ENCODE measurements at places on chromosomes 5 and 9. TPM values are rescaled to one million over a fixed set of nuclear protein-coding genes. Genes with fewer than 3 reads are reported as not detected.

GRCh38 chr9:18909140-18910018, 123.6 kb downstream of the SAXO1 start:
- DNase-seq, result no peak

DNA sequence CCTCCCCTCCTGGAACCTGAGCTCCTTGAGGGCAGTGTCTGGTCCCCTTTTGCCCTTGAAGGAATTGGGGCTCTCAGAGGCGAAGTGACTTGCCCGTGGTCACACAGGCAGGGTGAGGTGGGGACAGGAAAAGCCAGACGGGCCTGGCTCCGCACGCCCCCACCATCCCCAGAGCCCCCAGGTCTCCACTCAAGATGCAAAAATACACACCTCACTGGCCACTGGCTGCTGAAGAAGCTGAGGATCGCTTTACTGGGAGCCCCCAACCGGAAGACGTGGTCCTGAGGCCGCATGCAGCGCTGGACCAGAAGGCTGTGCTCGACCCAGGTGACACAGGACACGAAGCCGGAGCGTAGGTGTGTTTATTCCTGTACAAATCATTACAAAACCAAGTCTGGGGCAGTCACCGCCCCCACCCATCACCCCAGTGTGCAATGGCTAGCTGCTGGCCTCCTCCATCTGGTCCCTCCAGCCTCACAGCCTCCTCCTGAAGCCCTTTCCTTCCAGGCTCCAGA, 7.6 kb upstream of the AK1 start:
- DNase-seq, result no peak

DNA sequence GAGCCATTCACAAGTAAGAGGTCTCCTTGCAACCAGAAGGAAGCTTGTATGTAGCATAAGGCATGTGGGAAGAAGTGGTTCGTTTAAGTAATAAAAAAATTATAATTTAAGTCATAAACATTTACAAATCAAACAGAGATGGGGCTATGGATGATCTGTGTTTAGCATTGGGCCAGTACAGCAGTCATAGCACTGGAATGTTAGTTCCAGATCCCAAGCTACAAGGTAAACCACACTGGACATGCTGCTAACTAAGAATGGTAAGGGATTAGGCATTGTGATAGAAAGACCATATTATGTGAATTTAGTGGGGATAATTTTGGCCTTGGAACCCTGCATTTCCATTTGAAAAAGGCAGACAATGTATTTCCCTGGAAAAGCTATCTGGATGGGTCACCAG, 170.4 kb upstream of the KCNN2 start:
- DNase-seq, result no peak

DNA sequence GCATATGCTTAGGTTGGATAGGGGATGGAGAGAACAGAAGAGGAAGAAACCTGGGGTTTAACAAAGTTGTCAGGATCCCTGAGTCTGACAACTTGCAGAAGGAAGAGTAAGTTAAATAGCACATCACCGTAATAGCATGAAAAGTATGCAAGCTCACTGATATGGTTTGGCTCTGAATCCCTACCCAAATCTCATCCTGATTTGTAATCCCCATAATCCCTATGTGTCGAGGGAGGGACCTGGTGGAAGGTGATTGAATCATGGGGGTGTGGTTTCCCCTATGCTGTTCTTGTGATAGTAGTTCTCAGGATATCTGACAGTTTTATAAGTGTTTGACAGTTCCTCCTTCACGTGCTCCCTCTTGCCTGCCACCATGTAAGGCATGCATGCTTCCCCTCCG, 193.3 kb downstream of the PSAT1 start:
- DNase-seq, result no peak

DNA sequence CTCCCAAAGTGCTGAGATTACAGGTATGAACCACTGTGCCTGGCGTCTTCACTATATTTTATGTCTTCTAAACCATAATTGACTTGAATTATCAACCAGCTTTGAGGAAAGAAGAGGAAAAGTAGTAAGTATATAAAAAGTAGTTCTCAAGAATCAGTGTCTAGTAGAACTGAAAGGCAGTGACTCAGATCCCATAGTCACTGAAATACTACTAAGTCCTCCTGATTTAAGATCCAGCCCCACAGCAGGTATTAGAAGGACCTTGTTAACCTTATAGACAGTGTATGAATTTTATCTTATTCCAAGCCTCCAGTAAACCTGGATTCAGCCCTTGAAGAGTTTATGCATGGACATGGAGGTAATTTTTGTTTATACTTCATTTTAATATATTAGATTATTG, 31.5 kb downstream of the LNPEP start:
- DNase-seq, result no peak

DNA sequence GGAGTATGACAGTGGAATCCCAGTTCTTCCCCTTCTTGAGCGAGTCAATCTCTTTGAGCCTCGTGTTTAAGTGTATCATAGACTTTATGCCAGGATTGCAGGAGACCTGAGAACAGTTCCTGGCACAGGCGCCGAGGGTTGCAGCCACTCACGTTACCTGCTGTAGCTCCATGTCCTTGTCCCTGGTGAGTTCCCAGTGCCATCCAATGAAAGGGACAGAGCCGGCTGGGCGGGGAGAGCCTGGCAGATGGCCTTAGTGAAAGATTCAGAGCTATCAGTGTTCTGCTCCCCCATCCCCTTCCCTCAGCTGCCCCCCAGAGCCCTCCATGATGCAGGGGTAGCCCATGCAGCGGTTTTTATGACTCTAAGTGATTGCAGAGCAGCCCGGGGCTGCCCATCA, 554.0 kb downstream of the BNC2 start:
- peak; percentile 46 for DNase-seq

- peak; percentile 56 for DNase-seq
These were observed 32.8 kb upstream of the UBAC1 start for GRCh38 chr9:135993765-135994500.

DNA sequence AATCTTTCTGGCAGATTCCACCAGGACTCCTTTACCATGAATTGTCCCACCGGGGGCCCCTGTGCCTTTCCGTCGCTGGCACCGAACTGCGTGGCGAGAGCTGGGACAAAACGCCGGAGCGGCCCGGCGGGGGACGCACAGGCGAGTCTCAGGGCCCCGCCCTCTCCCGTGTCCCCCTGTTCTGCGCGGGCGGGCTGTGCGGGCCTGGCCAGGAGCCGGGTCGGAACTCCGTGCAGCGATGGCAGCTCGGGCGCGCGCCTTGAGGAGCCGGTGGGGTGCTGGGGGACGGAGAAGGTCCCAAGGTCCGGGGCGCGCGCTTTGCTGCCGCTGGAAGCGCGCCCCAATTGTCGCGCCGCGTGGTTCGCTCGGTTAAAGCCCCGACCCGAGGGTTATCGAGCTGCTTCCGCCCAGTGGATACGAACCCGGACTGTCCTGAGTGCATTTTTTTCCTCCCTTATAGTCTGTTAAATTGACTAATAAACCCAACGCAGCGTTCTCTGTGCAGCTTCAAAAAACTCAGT, 125.3 kb downstream of the TMEM174 start:
- no peak for DNase-seq

- DNase-seq, result no peak
These were observed 291.8 kb downstream of the CDH10 start for GRCh38 chr5:24353016-24353415.

DNA sequence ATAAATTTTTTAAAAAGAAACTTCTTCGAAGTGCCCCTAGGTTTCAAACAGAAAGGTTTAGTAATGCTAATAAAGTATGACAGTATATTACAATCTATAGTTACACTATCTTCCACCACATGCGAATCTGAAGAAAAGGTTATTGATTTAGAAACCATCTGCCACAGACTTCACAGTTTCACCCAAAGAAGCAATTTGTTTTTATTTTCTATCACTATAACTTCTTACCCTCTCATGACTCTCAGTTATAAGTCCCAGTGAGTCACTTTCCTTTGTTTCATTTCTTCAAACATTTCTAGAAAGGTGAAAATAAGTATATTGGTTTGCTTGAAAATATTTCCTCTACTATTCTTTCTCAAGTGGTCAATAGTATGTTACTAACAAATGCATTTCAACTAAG, 93.6 kb downstream of the MCTP1 start:
- DNase-seq, result no peak

DNA sequence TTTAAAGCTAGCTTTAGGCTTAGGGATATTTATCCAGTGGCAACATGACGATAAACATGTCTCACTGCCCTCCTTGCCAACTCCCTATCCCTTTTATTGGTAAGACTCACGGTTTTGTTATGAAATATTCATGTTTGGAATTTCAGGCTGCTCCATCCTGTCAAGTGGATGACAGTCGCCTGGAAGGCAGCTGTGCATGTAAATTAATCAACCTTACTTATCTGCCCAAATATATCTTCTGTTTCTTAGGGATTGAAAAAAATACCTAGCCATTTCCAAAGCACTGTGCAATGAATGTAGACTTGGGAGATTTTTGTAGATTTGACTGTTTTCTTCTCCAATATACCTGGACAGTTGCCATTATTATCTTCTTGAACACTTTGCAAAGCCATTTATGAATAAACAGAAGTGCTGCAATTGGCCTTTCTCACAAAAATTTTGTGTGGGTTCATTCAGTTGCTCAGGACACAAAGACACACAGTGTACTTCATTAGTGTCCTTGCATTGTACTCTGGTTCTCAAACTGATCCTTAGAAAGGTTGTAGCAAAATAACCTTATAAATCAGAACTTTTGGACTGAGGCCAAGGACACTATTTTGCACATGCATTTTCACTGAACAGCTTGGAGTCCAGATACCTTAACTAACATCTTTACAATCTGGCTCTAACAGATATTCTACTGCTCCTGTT, 889.4 kb upstream of the SEMA6A start:
- DNase-seq, result no peak

DNA sequence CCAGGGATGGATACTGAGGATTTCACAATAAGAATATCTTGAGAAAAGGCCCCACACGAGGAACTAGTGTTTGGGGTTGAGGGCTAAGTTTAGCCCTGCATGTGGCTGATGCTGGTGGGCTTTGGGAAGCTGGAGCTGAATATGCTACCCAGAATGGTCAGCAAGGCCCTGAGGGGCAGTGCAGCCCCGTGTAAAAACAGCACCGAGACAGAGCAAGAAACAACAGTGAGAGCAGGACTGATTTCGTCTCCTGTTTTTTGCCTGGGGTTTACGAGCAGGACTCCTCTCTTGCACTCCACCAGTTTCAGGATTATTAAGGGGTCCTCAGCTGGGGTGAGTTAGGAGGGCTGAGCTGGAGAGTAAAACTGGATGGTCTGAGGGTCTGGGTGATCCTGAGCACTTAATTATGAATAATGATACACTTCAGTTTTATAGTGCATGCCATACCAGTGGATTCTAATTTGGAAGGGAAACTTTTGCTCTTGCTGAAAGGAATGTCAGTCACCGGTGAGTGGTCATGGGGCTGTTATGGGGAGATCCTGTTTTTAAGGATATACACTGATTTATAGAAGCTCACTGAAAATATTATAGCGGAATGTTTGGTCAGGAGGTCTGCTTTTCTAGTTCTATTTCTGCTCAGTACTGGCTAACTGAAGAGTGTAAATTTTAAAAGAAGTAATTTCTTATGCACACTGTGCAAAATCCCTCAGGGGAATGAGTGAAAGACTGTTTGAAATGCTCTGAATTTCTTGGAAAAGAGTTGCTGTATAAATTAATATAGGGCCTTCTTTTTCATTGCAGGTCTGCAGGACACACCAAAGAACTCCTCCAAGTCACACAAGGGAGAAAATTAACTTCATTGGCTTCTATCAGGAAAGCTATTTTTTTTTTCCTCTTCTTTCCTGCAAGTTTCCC, 42.7 kb upstream of the NFIB start:
- DNase-seq, result no peak

DNA sequence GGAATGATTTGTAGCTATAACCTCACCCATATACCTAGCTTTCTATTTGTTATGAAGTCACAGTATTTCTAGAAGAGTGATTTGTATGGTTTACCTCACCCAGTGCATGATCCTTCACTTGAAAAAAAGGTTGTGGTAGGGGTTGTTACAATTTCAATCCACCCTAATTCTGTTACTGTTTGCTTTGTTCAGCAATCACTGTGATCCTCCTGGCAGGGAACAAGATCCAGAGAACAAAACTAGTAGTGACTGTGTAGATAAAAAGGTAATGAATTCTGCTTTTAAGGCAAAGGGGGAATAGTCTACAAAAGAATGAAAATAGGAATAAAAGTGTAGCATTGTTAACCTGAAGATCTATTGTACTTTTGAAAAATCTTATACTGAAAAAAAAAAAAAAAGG, 191.3 kb upstream of the SH3GL2 start:
- DNase-seq, result no peak

GRCh38 chr9:100730086-100730485, 152.2 kb downstream of the CAVIN4 start:
- no peak for DNase-seq

- no peak for DNase-seq
These were observed 2.3 kb upstream of the PTPDC1 start for GRCh38 chr9:94081864-94082463.

GRCh38 chr9:134630861-134631260, 10.7 kb upstream of the COL5A1 start:
- peak; percentile 2 for DNase-seq

DNA sequence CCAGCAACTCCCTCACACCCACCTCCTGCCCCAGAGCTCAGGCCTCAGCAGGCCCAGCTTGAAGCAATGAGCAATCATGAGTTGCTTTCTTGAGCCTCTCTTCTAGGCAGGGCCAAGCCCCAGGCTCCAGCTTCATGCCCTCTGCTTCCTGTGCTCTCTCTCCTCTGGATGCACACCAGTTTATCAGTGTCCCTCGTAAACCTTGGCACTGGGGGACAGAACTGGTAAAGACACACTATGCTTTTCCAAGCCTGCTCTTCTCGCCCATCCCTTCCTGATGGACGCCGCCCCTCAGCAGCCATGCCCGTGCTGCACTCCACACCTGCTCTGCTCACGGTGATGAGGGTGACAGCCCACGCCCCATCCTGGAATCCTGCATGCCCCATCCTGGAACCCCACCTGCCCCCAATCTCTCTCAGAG, 49.4 kb upstream of the ORM1 start:
- no peak for DNase-seq

GRCh38 chr9:84839541-84839940, 170.0 kb downstream of the NTRK2 start:
- DNase-seq, result no peak

DNA sequence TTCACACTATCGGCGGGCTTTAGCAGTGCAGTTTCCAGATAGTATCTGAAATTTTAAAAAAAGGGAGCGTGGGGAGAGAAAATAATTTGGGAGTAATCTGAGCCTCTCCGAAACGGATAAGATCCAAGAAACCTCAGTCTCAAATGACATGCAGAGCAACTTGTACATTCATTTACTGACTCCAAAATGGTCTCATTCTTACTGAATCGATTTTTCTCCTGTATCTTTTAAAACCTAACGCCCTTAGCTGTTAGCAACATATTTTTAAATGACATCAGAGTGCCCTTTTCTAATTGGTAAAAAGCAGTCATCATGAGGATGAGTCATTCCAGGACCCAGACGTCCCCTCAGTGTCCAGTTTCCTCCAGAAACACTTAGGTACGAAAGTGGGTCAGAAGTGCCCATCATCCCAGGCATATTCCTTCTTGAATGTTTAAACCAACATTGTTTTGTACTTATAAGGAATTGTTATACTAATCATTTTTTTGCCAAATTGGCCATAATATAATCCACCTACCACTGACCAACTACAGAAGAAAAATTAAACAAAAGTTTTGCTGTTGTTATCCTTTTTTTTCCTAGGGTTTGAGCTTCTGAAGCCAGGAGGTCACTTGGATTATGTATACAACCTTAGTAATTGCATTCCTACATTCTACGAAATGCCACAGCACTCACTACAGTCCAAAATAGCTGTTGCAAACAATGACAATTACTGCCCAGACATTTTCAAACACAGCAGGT, 354.4 kb downstream of the ADAMTS6 start:
- DNase-seq, result no peak

PCDHA12 gene
- 0.53 TPM for total RNA-seq

LEAP2 gene
- total RNA-seq, result 0.97 TPM

PPP2R2B gene
- total RNA-seq, result 6.0 TPM

SARDH gene
- total RNA-seq, result 1.6 TPM

SIMC1 gene
- 47.0 TPM for total RNA-seq

GPX8 gene
- total RNA-seq, result 19.6 TPM

HRCT1 gene
- not detected for total RNA-seq

ADAMTS6 gene
- 0.54 TPM for total RNA-seq

Data from adrenal gland (tissue), 19 donors.